Tibial nerve (tissue), 4 donors: ENCODE measurements at places on chromosomes 1 and 21. TPM values are rescaled to one million over a fixed set of nuclear protein-coding genes. Genes with fewer than 3 reads are reported as not detected.

The BARHL2 gene
- not detected for total RNA-seq

The RNU1-4 gene
- total RNA-seq = under 0.01 TPM

The PLA2G2C gene
- total RNA-seq = not detected

The LENEP gene
- not detected for total RNA-seq

The SEC16B gene
- 21.6 TPM for total RNA-seq

The C1QA gene
- 231 TPM for total RNA-seq

The LCE2B gene
- total RNA-seq = not detected

The ARHGAP29 gene
- 80.4 TPM for total RNA-seq

The CHI3L2 gene
- total RNA-seq = 6.8 TPM

The PTPRC gene
- total RNA-seq = 13.1 TPM

The C1orf50 gene
- total RNA-seq = 8.4 TPM

The EVA1B gene
- 128 TPM for total RNA-seq

The GJA4 gene
- 20.3 TPM for total RNA-seq

The ANGPTL3 gene
- not detected for total RNA-seq

The OR2G2 gene
- total RNA-seq = not detected

The PPP2R5A gene
- total RNA-seq = 48.0 TPM

The NBPF4 gene
- not detected for total RNA-seq

- no peak for DNase-seq
These were observed 26.9 kb upstream of the SH3D21 start for GRCh38 chr1:36279110-36279788.

DNA sequence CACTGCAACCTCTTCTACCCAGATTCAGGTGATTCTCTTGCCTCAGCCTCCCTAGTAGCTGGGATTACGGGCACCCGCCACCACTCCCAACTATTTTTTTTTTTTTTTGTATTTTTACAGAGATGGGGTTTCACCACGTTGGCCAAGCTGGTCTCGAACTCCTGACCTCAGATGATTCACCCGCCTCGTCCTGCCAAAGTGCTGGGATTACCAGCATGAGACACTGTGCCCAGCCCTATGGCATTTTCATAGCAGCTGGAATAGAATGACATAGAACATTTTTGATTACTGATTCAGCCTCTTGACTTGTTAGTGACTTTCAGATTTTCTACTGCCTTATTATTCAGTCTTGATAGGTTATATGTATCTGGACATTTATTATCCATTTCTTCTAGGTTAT, 1046.2 kb downstream of the AMY1C start:
- no peak for DNase-seq

GRCh38 chr1:232921381-232921780, 29.0 kb upstream of the NTPCR start:
- no peak for DNase-seq

GRCh38 chr1:115980998-115981993, 5.0 kb downstream of the SLC22A15 start:
- no peak for DNase-seq

DNA sequence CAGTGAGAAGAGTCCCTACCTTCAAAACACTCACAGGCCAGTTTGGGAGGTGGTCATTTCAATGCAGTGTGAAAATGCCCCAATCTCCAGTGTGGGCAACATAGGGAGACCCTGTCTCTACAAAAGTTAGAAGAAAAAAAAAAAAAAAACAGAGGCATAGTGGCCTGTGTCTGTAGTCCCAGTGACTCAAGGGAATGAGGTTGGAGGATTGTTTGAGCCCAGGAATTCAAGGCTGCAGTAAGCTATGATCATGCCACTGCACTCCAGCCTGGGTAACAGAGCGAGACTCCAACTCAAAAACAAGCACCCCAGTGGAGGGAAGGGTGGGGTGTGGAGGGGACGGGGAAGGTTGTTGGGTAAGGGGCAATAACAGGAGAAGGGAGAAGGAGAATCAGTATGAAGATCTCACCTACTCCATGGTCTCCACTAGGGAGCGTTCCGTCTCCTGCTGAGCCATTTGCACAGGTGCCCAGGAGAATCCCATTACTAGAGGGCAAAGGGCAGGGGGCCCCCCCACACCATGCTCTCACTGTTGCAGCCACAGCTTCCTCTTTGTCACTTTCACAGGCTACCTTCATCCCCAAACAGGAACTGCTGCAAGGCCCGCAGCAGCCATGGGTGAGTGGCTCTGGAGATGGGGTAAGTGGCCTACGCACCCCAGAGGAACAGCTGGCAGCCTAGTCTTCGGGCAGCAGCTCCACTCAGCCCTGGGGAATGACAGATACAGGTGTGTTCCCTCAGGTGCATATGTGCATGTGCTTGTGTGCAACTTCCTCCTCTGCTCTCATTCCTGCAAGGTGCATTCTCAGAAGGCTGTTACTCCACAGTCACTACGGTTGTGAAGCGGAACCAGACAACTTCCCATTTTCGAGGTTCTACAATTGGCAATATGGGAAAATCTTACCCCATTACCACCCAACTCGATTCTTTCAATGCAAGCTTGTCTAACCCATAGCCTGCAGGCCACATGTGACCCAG, 87.9 kb upstream of the LYST start:
- no peak for DNase-seq

DNA sequence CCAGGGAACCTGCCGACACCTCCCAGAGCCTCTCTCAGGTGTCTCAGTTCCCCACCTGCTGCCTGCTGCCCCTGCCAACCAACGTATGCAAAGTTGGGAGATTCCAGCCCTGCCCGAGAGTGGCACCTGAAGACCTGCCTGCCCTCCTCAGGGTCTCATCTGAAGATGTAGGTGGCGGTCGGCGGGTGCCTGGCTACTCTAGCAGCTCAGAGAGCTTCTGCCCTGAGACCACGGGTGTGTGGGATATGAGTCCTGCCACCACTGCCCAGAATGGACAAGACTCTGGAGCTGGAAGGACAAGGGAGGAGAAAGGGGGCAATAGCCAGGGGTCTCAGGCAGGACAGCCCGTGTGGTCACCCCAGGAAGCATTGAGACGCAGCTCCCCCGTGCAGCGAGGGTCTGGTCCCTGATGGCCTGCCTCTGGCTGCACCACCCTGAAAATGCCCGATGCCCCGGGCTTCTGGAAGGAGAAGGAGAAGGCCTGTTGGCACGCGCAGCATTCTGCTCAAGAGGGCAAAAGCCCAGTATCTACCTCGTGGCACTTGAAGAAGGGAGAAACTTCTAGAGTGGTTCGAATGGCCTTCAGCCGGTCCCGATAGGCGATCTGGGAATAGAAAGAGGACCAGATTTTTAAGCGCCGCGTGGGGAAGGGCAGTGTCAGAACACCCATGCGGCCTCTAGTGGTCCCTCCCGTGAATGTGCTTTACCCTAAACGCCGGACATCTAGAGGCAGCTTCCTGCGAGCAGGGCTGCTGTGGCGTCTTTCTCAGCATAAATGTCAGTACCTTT, 88.8 kb downstream of the STUM start:
- peak; percentile 55 for DNase-seq

DNA sequence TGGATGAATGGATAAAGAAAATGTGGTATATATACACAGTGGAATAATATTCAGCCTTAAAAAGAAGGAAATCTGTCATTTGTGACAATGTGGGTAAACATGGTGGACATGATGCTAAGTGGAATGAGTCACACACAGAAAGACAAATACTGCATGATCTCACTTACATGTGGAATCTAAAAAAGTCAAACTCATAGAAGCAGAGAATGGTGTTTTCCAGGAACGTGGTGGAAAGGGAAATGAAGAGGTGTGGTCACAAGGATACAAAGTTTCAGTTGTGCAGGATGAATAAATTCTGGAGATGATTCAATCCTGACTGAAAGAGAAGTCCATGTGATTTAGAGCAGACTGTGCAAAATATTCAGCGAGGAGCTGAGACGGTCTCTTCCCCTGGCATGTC, 56.6 kb downstream of the RYR2 start:
- DNase-seq = no peak

- no peak for DNase-seq
These were observed 42.2 kb upstream of the WNT4 start for GRCh38 chr1:22184892-22185612.

GRCh38 chr1:232805269-232806185, at the start of gene MAP10:
MAP10 (plus strand) TSS chr1:232805416; CDS start chr1:232805450, 34 bp downstream.
- peak; percentile 16 for DNase-seq

DNA sequence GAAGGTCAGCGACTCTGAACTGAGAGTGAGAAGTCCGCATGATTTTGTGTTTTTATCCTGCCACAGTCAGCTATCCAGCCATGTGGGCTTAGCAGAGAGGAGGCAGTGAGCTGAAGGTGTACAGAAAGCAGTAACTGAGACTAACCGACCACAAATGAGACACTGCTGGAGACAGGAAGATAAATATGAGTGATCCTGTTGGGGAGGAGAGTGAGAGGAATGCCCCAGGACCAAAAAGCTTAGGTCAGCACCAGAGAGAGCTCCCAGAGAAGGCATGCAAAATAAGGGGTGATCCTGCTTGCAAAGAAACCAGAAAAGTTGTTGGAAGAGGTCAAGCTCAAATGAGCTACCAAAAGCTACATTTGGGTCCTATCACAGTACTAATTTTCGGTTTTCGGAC, 63.7 kb downstream of the HLCS start:
- no peak for DNase-seq

GRCh38 chr1:43944860-43945259, 1.9 kb upstream of the IPO13 start:
- DNase-seq = no peak

GRCh38 chr1:117739504-117739903, 133.7 kb downstream of the TENT5C start:
- no peak for DNase-seq

DNA sequence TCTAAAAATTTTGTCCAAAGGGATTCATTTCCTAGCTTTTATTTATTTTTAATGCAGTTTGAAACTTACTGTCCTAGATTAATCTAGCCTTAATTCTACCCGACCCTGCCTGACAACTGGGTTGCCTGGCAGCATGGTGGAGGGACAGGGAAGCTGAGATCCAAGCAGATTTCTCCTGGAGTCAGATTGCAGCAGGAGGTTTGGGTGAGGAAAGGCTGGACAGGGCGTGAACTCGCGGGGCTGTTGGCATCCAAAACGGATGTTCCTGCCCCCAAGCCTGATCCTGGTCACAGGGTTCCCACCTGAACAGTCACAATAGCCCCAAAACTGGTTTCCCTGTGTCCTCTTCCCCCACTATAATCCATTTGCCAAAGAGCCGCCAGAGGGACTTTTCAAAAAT, 23.2 kb downstream of the TCEA3 start:
- no peak for DNase-seq

DNA sequence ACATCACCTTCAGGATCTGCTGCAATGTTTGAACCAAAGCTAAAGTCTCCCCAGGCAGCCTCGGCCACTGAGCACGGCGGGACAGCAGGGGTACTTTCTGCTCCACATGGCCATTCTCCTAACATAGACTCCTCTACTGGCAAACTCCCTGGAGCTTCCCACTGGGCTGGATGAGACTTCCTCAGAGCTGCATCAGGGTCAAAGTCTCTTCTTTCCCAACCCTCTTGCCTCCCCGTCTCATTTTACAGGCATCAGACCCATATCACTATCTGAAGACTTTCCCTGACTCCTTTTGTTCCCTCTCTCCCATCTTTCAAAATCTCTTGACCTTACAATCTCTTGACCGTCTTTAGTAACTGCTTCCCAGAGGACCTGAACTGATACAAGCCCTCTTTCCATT, 42.2 kb upstream of the KIRREL1 start:
- DNase-seq = no peak

DNA sequence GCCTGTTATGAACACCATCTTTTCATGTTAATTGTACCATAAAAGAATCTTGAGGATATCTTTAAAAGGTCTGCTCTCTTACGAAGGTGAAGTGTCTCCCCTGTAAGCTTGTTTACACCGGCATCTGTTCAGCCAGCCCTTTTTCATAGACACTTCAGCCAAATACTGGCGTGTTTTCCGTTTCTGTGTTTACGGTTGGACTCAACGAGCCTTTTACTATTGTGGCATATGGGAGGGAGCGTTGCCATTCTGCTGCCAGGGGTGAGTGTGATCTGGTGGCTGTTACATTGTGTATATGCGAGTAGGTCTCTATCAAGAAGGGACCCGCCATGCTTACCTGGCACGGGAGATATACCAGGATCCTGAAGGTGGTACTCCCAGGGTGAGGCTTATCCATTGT, 433.8 kb downstream of the CAMTA1 start:
- no peak for DNase-seq

- no peak for DNase-seq
These were observed 9.7 kb upstream of the FOXO6 start for GRCh38 chr1:41351262-41352151.

DNA sequence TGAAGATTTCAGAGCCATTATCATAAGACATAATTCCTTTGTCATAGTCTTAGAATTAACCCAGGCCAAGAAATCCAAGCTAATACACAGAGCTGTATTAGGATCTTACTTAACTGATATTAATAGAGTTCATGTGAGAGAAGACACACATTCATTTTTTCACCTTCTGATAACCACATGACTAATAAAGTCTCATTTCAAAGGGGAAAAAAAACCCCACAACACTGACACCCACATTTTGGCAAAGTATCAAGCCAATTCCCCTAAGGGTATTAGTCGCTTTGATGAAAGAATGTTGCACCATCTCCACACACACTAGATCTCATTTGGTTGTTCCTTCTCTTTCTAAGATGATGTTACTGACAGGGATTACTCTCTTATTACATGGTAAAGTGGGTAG, 344.4 kb upstream of the ESRRG start:
- no peak for DNase-seq

- no peak for DNase-seq
These were observed 59.9 kb downstream of the NUF2 start for GRCh38 chr1:163381487-163382184.

GRCh38 chr21:38614558-38614957, 116.3 kb upstream of the ERG start:
- DNase-seq = no peak

- peak; percentile 68 for DNase-seq
These were observed at the start of gene DONSON for GRCh38 chr21:33588485-33589335. DONSON (minus strand) TSS chr21:33588684; CDS start chr21:33588641, 43 bp downstream.
